ENCODE measurements at places on chromosomes 6 and 20.
A peak's percentile ranks its signal among the peaks of the same experiment; 100 is the strongest.

GRCh38 chr6:157054531-157054979 is 268.8 kb downstream of the TMEM242 start:
- DNase-seq, result no peak

DNA sequence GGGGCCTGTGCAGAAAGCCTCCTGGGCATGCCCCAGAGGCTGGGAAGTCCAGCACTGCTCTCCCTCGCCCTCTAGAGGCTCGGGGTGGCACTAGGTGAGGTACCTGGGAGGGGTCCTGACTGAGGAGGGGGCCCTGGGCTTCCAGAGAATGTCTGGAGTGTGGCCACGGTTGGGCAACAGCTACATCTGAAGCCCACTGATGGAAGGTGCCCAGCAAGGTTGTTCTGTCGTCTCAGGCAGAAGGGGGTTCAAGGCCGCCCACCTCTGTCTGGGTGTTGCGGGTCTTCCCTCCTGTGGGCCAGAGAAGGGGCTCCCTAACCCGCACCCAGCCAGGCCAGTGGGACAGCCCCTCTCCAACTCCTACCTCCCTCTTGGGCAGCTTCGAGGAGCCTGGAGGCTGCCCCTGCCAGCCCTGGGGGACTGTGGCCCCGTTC is 11.4 kb upstream of the VEGFA start:
- DNase-seq, result no peak

DNA sequence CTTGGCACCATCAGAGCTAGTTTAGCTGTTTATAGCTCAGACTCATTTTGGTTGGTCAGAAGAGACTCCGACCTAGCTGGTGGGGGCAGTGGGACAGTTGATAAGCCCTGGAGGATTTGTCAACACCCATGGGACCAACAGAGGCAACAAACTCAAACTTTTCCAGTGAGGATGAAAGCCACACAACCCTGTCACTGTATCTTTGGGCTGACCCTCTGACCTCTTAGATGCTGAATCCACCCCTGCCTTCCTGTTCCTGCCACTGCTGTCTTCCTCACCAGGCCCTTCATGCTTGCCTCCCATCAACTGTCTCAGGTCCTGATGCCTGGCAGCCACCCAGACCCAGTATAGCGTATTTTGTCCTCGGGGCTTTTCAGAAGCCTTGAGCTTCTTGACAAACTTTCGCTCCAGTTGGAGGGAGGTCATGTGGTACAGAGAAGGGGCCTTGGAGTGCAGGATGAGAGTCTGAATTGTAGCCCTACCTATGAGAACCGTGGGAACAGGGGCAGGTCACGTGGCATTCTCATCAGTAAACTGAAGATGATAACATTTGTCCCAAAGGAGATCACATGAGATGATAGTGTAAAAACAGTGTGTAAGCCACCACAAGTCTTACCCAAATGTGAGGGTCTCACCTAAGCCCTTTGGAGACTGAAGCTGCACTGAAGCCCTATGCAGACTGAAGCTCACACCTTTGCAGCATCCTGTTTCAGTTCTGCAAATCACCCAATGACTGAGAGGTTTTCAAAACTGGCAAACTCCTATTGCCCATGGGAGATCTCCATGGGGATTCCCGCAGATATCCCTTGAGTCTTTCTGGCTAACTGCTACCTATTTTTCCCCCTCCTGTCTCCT is 72.0 kb upstream of the F13A1 start:
- DNase-seq, result no peak

- DNase-seq, result no peak
Observed at GRCh38 chr6:169487579-169488436, 214.0 kb downstream of the WDR27 start.

DNA sequence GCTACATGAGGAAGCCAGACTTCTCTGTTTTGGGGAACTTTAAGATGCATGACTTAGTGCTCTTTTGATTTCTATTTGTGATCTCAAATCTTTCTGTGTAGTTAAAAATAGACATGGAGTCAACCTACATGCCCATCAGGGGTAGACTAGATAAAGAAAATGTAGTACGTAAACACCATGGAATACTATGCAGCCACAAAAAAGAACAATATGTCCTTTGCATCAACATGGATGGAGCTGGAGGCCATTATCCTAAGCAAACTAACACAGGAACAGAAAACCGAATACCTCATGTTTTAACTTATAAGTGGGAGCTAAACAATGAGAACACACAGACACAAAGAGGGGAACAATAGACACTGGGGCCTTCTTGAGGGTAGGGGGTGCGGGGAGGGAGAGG is 102.8 kb downstream of the ZDHHC14 start:
- no peak for DNase-seq

GRCh38 chr6:31180500-31180899 is 10.0 kb upstream of the POU5F1 start:
- peak; percentile 25 for DNase-seq

DNA sequence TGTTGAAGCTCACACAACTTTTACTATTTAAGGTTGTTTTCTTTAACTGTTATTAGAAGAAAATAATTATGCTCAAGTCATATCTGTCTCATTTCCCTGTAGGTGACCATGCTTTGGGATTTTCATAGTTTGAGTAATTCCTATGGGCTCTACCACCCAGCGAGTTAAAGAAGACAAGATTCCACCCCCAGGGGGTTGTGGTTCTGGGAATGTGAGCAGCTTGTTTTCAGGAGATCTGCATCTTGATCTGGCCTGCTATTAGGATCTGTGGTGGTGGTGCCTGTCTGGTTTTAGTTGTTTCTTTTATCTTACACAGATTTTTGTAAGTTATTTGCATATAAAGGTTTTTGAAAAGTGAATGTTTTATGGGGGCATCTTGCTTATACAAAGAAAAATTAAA is 20.2 kb upstream of the REV3L start:
- DNase-seq, result no peak

DNA sequence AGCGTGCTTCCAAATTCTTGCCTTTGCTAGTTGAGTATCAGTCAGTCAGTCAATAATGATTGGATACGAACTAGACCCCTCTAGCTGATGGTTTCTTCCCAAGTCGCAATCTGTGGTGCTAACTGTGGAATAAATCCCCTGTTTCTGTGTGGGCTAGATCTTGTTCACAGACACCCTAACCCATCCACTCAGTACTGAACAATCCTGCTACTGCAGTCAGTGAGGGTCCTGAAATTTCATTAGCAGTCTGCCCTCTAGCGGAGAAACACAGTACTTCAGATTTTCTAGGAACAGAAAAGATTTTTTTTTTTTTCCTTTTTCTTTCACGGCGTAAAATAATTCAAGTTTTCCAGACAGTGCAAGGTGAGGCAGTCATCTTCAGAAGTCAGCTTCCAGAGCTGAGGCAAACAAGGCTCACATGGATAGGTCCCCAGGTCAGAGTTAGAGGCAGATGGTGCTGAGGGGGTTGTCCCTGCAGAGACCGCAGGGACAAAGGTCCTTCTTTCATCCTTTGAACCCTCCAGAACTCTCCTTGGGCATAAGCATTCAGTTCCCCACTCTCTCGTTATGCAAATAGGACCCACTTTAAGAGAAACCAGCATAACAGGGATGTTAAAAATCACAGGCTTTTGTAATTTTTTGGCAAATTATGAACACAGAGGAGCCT is 119.6 kb downstream of the SCML4 start:
- DNase-seq, result no peak

DNA sequence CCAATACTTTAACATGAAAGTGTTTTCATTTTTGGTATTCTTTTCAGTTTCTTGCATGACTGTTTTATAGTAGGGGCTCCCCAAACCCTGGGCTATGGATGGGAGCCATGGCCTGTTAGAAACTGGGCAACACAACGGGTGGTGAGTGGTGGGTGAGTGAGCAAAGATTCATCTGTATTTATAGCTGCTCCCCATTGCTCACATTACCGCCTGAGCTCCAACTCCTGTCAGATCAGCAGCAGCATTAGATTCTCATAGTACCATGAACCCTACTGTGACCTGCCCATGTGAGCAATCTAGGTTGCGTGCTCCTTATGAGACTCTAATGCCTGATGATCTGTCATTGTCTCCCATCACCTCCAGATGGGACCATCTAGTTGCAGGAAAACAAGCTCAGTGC is 42.3 kb upstream of the HMGCLL1 start:
- DNase-seq, result no peak

DNA sequence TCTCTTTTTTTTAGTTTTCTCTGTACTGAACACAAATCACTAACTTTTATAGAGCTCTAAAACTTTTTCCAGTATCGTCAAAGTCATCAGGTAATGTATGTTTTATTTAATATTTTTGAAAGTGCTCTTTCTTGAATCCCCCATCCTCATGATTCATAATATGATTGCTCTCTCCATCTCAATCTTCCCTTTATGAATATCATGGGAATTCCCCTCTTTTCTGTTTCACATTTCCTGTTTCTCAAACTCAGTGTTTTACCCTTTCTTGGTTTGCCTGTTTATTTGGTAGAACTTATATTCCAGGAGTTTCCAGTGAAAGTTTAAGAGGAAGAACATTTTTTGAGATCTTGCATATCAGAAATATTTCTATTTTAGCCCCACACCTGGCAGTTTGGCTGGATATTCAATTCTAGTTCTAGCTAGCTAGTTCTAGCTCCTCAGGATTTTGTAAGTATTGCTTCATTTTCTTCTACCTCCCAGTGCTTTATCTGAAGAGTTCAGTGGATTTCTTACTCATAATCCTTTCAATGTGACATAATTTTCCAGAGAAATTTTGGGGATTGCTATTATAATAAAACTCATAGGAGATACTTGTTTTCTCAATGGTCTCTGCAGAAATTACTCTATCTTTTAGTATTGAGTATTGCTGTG is 6.1 kb upstream of the C6orf58 start:
- DNase-seq, result no peak

GRCh38 chr20:32636283-32636682 is 37.5 kb downstream of the C20orf203 start:
- no peak for DNase-seq

DNA sequence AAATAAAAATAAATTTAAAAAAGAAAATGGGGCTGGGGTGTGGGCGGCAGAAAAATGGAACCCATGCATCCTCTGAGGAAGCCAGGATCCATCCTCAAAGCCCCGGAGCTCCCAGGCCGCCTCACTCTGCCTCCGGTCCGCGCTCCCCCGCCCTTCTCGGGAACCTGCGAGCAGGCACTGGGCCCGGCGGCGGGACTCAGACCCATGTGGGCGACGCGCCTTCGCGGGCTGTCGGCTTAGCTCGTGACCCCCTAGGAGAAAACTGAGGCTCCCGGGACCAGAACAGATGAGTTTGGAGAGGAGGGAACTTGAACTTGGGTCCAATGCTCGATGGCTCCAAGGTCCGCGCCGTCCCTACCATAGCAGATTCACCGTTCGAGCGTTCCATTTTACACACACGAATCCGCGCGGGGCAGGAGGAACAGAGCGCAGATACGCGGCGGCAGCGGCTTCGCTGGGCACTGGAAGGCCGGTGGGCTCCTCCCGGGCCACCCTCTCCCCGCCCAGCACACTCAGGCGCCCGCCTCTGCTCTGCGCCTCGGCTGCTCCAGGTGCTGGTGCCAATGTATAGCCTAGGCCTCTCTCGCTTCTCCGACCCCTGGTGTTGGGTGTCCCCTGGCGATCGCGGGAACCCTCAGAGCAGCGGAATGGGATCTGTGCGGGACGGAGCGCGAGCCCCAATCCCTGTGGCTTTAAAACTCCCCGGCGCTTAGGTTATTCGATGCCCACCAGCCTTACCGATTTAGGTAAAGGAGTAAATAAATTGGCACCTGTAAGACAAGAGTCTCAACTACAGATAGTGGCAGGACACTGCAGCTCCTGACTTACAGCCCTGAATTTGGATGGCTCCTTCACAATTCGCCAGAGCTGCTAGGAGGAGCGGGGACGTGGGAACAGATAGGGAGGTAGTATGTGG is 39.2 kb downstream of the DPPA5 start:
- no peak for DNase-seq

- no peak for DNase-seq
Observed at GRCh38 chr6:89495961-89496535, 63.1 kb downstream of the ANKRD6 start.

- DNase-seq, result peak; percentile 9
Observed at GRCh38 chr6:26087284-26088115, at the start of gene HFE. Gene HFE, plus strand, starts transcription at chr6:26087429. Its CDS starts 12 bp downstream, at chr6:26087441.

GRCh38 chr20:40090236-40090635 is 598.8 kb downstream of the MAFB start:
- no peak for DNase-seq

GRCh38 chr20:25481235-25481917 is 73.9 kb downstream of the GINS1 start:
- no peak for DNase-seq

DNA sequence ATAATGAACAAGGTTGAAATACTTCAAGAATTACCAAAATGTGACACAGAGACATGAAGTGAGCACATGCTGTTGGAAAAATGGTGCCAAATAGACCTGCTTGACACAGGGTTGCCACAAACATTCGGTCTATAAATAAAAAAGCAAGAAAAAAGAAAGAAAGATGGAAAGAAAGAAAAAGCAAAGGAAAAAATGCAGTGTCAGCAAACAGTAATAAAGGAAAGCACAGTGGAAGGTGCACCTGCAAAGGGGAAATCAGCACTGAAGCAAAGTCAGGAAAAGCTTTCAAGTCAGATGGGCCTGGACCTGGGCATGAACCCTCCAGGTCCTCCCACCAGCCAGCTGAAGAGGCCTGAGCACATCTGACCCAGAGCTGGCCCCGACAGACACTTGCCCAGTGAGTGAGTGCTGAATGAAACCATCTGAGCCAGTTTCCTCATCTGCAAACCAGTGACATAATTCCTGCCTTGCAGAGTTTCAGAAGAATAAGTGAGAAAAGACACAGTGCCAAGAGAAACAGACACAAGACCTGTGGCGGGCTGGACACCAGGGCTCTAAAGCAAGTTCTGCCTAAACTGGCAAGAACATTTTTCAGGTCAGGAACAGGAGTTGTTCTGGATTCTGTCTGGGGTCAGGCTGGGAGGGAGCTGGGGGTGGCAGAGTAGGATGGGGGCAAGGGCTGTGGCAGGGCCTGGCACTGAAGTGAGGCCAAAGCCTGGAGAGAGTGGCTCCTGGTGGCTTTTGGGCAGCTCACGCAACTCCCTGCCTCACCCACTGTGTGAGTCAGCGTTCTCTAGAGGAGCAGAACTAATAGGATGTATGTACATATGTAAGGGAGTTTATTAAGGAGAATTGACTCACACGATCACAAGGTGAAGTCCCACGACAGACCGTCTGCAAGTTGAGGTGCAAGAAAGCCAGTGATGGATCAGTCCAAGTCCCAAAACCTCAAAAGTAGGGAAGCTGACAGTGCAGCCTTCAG is 23.9 kb upstream of the MICB start:
- DNase-seq, result no peak
